H9 (cell line): ENCODE measurements at places on chromosomes 11 and 22.

GRCh38 chr11:118046051-118046963 is 30.6 kb upstream of the TMPRSS4 start:
- no peak for DNase-seq

GRCh38 chr22:37179622-37180420 is 8.2 kb downstream of the C1QTNF6 start:
- no peak for DNase-seq

GRCh38 chr11:119756169-119756865 is 27.3 kb upstream of the NECTIN1 start:
- DNase-seq = no peak

- DNase-seq = no peak
These were observed 1469.0 kb downstream of the LRRC4C start for GRCh38 chr11:39990421-39990831.

- no peak for DNase-seq
These were observed 197.4 kb downstream of the TRIM29 start for GRCh38 chr11:119940401-119940976.

DNA sequence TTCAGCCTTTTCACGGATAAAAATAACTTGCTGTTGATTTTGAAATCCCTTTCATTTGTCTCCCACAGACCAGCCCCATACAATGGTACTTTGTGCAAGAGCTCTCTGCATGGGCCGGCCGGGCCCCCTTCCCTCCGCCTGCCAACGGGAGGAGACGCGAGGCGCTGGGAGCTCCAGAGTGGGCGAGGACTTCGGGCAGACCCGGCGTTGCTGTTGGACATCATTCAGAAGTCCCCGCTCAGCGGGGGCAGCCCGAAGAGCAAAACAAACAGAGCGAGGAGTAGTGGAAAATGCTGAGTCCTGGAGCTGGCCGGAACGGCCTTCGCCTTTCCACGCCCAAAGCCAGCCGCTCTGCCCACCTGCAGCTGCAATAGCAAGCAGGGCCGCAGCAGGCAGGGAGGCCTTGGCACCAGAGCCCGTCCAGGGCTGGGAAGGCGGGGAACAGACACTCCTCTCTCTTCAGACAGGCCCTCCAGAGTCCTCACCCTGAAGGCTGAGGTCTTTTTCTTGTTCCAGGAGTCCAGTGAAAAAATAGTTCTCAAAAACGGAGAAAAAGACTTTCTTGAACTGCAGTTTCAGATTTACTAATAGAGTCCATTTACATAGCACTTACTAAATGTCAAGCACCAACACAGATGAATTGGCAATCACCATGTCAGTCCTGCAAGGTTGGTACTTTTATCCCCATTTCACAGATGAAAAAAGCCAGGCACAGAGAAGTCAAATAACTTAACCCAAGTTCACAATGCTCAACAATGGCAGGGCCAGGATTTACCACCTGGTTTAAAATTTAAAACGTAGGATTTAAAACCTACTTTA is 135.5 kb downstream of the ETS1 start:
- peak; percentile 37 for DNase-seq

- no peak for DNase-seq
These were observed 12.0 kb downstream of the IFITM10 start for GRCh38 chr11:1738380-1738779.

- DNase-seq = no peak
These were observed 6.8 kb downstream of the OMP start for GRCh38 chr11:77109236-77110019.

GRCh38 chr11:57353036-57353435 is 14.9 kb downstream of the P2RX3 start:
- DNase-seq = no peak

DNA sequence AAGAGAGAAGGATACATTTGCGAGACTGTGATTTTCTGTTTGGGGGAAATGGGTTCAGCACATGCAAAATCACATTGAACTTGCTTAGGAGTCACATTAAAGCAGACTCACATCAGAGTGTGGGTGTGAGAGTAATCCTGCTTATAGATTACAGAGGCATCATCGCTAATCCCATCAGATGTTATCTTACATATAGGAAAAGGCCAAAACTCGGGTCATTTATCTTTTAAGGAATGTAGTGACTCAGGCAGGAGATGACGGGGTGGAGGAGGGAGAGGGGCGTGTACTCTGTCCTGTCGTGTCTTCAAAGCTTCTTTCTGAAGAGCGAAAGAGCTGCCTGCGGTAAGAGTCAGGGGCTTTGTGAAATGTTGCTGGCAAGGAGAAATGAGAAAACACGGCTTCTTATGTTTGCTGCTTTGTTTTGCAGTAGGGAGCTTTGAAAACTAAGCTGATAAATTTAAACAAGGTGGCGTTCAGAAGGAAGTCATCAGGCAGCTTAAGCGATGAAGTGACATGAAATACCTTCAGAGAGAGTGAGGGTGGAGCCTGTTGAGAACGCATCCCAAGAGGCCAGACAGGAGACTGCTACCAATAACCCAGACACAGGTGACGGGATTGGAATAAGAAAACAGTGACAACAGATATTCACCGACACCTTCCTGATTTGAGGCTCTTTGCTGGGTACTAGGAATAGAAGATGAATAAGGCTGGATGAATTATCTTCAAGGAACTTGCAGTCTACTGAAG is 2.2 kb upstream of the C11orf16 start:
- no peak for DNase-seq

- DNase-seq = peak; percentile 88
These were observed 468.0 kb downstream of the OPCML start for GRCh38 chr11:133064152-133064877.

DNA sequence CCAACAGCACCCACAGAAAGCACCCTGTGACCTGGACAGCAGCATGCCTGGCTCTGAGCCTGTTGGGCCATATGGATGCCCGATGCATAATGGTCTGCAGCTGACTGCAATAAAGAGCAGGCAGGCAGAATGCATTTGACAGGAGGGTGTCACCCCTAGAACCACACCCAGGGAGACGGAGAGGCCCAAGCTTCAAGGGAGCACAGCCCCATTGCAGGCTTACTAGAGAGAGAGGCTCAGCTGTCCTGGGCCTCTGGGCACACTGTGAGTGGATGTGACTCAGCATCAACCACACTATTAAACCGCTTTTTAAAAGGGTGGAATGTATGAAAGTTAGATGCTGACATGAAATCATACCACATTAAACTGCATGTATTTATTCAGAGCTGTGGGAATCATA is 365.3 kb downstream of the CTTN start:
- no peak for DNase-seq

DNA sequence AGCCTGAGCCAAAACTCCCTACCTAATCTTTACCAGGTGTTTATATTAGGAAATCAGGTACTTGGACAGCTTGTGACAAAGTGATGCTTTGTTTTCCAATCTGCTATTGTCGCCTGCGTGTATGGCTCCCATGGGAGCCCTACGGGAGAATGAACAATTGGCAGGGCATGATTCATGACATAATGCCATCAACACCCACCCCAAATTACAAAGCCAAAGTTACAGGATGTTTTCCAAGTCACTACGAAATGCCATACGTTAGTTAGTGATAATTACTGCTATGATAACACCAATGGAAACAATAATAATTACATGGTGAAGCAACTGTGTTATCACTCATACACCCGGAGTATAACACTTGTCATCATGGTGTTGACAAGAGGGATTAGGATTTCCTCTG is 226.4 kb downstream of the FAM181B start:
- no peak for DNase-seq

DNA sequence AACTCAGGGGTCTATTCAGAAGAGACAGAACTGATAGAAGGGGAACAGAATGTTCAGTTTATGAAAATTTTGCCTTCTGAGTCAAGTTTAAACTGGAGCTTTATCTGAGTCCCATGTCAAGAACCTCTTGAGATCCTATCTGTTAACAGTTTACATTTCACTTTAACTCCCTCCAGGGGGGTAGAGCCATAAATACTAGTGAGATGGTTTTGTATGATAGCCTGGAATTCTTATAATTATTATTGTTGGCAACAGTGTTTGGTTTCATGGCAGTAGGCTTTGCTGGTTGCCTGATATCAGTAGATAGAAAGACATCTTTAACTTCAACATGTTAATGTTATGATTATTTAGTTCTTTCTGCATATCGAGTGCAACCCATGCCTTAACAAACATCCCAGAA is 498.5 kb downstream of the INSC start:
- DNase-seq = no peak

DNA sequence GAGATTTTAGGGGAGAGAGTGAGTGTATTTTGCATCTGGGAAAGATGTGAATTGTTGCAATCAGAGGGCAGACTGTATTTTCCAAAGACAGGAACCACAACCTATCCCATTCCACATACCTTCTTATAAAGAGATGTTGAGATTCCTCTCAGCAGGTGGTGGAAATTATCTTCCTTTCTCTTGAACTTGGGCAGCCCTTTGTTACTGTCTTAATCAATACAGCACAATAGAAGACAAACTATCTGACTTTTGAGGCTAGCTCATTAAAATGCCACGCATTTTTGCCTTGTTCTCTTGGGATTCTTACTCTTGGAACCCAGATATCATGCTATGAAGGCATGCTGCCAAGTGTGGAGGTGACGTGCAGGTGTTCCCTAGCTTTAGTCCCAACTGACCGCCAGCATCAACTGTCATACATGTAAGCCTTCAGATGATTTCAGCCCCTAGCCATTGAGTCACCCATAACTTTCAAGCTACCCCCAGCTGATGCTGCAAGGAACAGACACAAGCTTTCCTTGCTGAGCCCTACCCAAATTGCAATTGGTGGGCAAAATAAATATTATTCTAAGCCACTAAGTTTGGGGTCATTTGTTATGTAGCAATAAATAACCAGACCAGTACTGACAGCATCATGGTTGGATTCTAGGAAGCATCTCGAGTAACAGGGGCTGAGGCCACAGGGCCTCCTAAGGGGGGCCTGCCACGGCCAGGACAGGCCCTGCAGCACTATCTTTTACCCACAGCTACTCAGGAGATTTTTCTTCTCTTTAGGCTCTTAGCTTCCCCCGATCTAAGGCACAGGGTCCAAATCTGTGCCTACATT is 63.0 kb downstream of the RPL27A start:
- no peak for DNase-seq

DNA sequence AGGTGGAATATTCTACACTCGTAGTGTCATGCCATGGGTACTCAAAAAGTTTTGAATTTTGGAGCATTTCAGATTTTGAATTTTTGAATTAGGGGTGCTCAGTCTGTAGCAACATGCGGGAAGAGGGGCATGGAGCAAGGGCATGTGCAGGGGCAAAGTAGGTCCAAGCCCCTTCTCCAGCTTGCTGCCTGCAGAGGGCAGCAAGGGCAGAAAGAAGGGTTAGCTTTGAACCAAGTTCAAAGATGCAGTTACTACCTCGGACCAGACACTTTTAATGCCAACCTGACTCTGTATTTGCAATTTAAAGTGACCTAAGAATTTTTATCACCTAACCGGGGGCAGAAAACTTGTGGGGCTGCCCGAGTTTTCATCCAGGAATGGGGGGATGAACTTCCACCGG is 68.2 kb downstream of the CD82 start:
- peak; percentile 28 for DNase-seq
